NCI-H1436 treated with DMSO at 0.1 percent for 48 hours (cell line): ENCODE measurements at places on chromosomes 5 and 9.

DNA sequence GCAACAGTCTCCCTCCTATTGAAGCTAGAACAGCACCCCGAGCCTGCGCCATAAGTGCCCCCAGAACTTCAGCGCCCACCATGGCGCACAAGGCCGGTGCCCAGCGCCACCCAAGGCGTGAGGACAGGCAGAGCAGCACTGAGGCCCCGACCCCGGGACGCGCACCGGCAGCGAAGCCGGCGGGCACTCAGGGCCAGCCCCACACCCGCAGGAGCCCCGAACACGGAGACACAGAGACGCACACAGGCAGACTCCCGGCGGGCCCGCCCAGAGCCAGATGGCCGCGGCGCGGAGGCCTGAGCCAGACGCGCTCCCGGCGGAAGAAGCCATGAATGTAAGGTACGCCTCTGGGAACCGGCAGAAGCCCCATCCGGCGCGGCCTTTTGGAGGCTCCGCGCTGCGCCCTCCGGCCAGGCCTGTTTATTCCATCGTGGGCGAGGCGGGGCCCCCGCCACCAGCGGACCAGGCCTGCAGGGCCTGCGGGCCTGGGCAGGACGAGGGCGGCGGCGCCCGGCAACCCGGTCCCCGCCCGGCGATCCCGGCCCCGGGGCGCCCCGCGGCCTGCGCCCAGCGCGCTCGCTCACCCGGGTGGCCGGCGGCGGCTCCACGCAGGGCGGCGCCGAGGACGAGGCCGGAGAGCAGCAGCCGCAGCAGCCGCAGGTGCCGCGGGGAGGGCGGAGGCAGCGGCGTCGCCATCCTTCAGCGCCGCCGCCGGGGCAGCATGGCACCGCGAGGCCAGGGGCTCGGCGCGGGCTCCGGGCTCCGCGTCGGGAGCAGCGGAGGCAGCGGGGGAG lies 486 bp downstream of the NPDC1 start:
- DNase-seq, result no peak

DNA sequence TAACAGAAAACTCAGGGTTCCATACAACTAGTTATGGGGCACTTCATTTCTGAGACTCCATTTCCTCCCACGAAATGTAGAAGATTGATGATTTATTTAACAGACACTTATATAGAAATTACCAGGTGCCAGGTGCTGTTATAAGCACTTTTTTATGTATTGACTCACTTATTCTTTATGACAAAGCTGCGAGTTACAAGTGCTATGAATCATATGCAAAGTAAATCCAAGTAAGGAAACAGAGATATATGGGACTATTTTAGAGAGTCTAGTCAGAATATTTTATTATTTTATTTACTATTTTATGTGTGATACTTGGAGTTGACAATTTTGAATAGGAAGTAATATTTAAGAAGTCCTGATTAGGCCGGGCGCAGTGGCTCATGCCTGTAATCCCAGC lies 822.8 kb upstream of the C9orf72 start:
- DNase-seq, result no peak

DNA sequence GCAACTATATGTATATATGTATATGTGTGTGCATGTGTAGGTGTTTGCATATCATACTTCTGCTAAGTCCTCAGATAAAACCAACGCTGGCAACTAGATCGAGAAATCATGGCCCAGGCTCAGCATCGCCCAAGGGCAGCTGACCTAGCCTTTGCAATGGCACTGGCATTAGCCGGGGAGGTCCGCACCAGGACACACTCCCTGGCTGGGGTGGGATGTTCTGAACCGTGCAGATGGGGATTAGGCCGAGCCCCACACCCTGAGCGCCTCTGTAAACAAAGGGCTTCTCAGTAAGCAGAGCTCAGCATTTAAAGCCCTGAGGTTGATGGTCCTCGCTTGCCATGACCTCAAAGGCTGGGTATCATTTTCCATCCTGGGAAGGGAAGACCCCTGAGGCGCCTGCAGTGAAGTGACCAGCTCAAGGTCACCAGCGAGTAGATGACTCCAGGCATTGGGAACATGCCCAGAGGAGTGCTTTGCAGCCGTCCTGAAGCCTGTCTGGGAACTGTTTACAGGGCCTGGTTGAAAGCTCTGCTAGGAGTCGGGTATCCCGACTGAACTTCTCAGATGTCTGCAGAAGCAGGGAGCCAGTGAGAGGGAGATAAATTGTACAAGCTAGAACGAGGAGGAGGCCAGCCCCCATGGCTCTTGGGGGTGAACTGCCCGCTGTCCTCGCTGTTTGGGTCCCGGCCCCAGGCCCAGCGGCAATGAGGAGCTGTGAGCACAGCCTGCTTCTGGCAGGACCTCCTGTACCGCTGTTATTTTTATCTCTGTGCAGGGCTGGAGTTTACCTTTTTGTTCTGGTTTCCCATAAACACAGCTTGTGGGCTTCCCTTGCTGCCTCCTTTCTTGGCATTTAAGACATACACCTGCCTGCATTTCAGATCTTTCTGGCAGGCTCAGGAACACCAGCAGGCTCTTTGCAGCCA lies 18.4 kb downstream of the GADD45G start:
- DNase-seq, result no peak

DNA sequence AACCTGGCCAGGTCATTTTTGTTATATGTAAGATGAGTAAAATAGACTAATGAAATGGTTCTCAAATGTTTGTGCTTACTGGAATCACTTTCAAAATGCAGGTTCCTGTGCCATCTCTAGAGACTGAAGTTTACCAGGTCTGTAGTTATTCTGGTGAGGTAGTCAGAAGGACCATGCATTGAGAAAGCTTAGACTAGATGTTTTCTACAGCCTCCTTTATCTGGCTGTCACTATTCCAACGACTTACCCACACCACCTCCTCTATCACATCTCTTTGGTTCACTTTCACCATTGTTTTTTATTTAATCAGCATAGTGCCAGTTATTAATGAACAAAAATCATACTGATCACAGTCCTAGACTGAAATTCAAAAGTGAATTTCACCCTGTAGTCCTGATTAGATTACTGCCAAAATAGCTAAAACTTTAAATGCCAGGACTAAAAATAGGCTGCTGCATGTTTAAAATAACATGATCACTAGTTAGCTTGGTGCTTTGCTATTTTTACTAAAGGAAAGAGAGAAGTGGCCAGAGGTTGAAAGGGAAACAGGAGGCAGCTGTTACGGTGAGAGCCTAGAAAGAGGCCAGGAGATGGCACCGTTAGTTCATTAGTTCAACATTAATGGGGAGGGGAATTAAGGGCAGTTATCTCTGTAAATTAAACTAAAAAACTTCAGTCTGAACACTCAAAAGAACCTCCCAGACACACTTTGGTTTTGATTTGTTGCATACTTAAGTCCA lies 13.9 kb upstream of the FNIP1 start:
- no peak for DNase-seq

DNA sequence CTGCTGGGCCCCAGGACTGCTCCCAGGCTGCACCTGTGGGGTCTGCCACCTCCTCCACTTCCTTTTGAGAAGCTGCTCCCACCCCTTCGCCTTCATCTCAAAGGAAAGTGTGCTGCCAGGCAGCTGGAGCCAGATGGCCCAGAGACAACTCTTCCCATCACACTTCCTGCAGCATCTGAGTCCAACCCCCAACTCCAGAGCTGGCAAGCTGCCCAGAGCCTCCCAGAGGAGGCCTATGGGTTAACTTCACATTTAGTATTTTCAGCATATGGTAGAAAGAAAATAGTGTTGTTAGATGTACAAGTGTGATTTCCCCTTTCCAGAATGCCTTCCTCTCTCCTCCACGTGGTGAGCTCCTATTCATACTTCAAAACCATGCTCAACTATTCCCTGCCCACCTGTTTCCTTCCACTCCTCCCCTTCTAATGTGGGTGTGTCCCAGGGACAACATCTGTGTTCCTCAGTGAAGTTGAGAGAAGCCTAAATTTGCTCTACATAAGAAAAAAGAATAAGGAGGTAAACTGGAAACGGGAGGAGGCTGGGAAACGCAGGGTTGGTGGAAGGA lies 38.6 kb upstream of the KCNMB1 start:
- DNase-seq, result no peak

- DNase-seq, result no peak
Measured at GRCh38 chr5:131664929-131665328, 29.9 kb upstream of the RAPGEF6 start.

DNA sequence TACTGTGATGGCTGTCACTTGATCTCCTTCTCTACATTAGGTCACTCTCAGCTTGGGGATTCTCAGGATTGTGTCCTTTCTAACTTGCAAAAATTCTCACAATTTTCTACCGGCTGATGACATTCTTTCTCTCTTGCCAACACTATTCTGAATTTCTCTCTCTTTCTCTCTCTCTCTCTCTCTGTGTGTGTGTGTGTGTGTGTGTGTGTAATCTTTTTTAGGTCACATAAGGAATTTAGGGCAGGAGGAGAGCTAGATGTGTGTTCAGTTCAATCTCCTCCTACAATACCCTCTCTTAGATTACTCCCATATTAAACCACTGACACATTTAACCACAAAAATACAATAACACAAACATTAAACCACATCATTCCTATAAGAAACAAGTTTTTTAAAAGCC lies 242.3 kb upstream of the NREP start:
- no peak for DNase-seq

DNA sequence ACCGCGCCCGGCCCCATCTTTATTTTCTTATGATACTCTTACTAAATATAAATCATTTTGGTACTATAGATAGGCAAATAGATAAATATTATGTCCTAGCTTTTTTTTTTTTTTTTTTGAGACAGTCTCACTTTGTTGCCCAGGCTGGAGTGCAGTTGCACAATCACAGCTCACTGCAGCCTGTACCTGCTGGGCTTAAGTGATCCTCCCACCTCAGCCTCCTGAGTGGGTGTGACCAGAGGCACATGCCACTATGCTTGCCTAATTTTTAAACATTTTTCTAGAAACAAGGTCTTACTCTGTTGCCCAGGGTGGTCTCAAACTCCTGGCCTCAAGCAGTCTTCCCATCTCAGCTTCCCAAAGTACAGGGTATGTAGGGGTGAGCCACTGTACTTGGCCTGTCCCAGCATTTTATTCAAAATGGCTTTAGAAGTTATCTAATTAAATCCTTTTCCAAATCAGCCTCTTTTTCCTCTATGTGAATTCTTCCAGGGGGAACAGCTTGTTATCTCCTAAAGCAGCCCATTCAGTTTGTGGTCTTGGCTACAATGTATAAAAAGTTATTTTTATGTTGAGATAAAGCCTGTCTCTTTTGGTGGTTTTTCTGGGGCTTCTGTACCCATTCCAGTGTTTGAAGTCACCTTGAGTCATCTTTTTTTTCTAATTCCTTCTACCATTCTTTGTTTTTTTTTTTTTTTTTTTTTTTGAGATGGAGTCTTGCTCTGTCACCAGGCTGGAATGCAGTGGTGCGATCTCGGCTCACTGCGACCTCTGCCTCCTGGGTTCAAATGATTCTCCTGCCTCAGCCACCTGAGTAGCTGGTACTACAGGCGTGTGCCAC lies 12.1 kb downstream of the MELK start:
- no peak for DNase-seq
